ENCODE measurements at places on chromosomes 7 and 10.

GRCh38 chr7:31129067-31129466, 77.0 kb downstream of the ADCYAP1R1 start:
- no peak for ATAC-seq

DNA sequence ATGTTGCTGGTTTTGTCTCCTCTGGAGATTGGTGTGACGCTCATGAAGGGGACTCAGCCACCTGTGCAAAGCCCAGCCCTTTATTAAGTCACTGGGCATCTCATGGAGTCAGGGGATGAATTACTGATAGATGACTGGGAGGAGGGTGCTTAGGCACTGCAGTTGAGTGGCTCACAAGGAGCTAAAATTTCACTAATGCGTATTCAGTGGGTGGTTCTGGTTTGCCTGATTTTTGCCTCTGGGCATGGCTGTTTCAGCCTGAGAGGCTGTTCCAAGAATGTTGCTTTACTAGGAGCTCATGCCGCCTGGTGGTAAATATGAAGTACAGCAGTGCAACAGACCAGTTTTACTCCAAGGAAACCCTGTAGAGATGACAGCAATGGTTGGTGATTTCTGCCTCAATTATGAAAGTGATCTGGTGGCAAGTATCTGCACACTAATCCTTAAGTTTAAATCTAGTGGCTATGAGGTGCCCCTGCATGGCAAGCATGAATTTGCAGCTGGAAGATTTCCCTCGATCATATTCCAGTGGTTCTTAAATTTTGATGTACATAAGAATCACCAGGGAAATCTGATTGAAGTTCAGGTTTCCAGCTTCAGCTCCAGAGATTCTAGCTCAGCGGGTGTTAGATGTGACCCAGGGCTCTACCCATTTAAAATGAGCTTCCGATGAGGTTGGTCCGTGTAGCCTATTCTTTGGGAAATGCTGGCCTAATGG, 19.9 kb downstream of the ACTA2 start:
- ATAC-seq = peak; percentile 76

DNA sequence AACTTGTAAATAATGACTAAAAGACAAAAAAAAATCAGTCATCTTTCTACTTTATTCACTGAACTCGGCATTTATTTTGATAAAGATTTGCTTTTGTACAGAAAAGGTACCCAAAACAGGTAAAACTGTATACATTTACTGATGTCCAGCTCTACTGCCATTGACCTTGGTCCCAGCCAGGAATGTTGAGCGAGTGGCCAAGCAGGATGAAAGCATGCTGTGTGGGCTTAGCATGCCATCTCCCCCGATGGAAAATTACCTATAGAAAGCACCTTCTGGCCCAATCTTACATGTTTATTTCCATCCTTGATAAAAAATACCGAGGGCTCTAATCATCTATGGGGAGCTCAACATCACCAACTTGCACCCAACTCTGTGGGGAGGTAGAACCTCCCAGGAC, 6.8 kb downstream of the PARD3 start:
- no peak for ATAC-seq

- ATAC-seq = peak; percentile 70
These were observed 81.4 kb upstream of the GJD4 start for GRCh38 chr10:35523670-35524225.

- no peak for ATAC-seq
These were observed 245.2 kb downstream of the ELFN1 start for GRCh38 chr7:1915326-1915725.

DNA sequence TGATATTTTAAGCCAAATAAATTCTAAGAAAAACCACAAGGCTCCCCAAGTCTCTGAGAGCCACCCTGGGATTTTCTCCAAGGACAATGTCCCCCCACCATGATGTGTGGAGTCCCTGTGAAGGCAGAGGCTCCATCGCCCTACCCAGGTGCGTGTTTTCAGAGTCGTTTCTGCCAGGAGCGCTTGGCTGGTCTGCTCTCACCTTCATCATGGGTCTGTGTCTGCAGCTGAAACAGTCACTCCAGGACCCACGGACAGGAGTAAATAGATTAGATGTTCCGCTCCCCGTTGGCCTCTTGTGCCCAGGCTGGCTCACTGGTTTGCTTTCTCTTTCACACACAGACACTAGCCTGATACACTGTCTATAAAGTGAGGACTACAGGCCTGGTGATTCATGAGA, 217.5 kb downstream of the SFMBT2 start:
- ATAC-seq = peak; percentile 86

DNA sequence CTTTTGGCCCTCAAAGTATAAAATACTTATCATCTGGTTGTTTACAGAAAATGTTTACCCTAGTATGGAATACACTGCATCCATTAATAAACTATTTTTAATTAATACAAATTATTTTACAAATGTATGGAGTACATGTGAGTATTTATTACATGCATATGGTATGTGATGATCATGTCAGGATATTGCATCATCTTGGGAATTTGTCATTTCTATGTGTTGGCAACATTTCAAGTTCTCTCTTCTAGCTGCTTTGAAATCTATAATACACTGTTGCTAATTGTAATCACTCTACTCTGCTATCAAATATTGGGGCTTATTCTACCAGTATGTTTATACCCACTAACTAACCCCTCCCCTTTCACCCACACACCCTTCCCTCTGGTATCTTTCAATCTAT, 103.9 kb upstream of the THSD7A start:
- no peak for ATAC-seq

- no peak for ATAC-seq
These were observed 262.2 kb downstream of the AUTS2 start for GRCh38 chr7:69860486-69860885.

- ATAC-seq = peak; percentile 76
These were observed 9.5 kb upstream of the NPFFR1 start for GRCh38 chr10:70293169-70293843.

GRCh38 chr7:155104913-155105312, 34.8 kb downstream of the HTR5A start:
- no peak for ATAC-seq

DNA sequence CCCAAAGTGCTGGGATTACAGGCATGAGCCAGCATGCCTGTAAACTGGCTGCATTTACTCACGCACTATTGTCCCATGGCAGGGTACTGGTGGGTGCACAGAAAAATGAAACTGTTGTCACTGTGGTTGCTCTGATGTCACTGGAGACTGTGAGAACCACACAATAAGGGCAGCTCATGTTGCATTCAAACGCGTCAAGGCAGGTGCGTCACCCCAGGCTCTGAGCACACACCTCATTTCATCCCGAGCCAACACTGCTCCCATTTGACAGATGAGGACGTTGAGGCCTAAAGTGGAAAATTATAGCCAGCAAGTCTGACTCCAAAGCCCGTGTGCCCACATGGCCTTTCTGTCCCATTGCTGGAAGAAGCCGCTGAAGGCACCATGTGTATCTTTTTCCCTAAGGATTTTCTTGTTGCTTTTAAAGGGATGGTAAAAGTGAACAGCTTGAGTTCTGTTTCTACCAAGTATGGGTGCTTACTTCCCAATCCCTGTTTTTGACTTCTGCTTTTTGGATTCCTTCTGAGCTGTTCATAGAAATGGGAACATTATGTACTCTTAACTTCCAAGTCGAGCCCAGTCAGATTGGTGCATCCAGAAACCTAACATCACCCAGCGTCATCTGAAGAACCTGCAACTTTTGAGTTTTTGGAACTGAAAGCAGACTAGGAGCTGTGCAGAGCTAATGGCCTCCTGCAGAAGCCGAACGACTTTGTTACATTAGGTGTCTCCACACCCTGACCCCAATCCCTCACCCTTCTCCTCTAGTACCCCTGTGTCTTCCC, 60.1 kb upstream of the CARD11 start:
- ATAC-seq = no peak

- peak; percentile 53 for ATAC-seq
These were observed 27.0 kb upstream of the HIBADH start for GRCh38 chr7:27689591-27690164.

- no peak for ATAC-seq
These were observed 25.5 kb upstream of the NKX2-3 start for GRCh38 chr10:99507265-99507664.

DNA sequence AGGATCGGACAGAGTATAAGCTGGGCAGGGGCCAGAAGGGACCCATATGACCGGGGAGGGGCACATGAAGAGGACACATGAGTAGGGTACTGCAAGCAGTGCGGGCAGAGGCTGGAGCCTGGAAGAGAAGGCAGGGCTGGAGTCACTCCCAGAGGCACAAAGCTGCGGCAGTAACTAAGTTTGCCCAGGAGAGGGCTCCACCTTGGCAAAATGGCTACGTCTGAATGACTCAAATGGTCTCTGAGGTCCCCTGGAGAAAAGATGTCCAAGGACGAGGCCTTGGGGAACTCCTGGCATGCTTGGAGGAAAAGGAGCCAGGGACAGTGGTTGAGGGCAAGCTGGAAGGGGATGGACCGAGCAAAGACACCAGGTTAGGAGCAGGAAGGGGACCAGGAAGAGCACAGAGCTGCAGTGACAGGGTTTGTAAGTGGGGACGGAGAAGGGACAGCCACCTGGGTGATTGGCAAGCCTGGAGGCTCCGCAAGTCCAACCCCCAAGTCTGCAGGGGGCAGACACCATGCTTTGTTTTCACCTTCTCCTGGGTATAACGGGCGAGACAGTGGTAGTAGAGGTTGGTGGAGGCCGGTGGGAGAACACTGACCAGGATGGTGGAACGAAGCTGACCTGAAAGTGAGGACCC, 43.1 kb upstream of the LBX1 start:
- peak; percentile 64 for ATAC-seq

DNA sequence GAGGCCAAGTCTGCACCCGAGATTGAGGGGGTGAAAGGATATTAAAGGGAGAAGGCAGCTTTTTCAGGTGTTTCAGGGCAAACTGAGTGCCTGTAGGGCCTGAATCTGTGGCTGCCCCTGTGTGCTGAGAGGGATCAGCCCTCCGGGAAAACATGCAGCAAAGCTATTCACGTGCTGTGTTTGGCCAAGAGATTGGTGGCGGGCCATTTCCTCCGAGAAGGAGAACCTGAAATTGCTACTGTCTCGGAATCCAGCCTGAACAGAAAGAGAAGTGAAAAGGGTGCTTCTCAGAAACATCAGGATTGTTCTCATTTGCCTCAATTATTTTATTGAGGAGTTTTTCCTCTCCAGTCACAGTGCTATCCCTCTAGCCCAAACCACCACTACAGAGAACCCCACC, 16.0 kb downstream of the GIMAP5 start:
- ATAC-seq = no peak

GRCh38 chr10:64732372-64732957, 1211.3 kb downstream of the REEP3 start:
- peak; percentile 24 for ATAC-seq

GRCh38 chr10:59079386-59080226, 96.8 kb upstream of the PHYHIPL start:
- ATAC-seq = no peak

- no peak for ATAC-seq
These were observed 54.8 kb upstream of the CACUL1 start for GRCh38 chr10:118809357-118810220.

Data from stimulated activated memory B cell treated with anti-CD40 and anti-IgM and Interleukin-4, amounts not matched to agents 10 μg/mL and 1 μg/mL and 100 μg/mL, for 72 hours (primary cell).